ENCODE measurements at places on chromosomes 12 and 14. TPM values are rescaled to one million over a fixed set of nuclear protein-coding genes. Genes with fewer than 3 reads are reported as not detected.

GRCh38 chr12:62537551-62537950, 70.9 kb downstream of the MON2 start:
- no peaks in the 10 kb centered on the region for H3K4me1 ChIP-seq
- H3K27ac ChIP-seq: no peak overlapping the region
- peaks cover 39% of the 10 kb centered on the region for H3K36me3 ChIP-seq
- DNase-seq: peak; percentile 4
- no peaks in the 10 kb centered on the region for H3K27me3 ChIP-seq

PLA2G1B gene
- total RNA-seq: not detected

- H3K27ac ChIP-seq: peak overlapping the region; percentile 16
- H3K36me3 ChIP-seq: no peaks in the 10 kb centered on the region
- no peaks in the 10 kb centered on the region for H3K27me3 ChIP-seq
- H3K4me1 ChIP-seq: peaks cover 6% of the 10 kb centered on the region
- no peak for DNase-seq
- H3K4me3 ChIP-seq: no peak overlapping the region
Observed at GRCh38 chr12:25585021-25585523, 32.0 kb upstream of the LMNTD1 start.

TDRD9 gene
- total RNA-seq: not detected

- no peaks in the 10 kb centered on the region for H3K36me3 ChIP-seq
- DNase-seq: no peak
- H3K27ac ChIP-seq: no peak overlapping the region
- H3K4me1 ChIP-seq: peaks cover 10% of the 10 kb centered on the region
- no peaks in the 10 kb centered on the region for H3K27me3 ChIP-seq
Observed at GRCh38 chr14:90549794-90550641, 153.2 kb downstream of the CALM1 start.

DNA sequence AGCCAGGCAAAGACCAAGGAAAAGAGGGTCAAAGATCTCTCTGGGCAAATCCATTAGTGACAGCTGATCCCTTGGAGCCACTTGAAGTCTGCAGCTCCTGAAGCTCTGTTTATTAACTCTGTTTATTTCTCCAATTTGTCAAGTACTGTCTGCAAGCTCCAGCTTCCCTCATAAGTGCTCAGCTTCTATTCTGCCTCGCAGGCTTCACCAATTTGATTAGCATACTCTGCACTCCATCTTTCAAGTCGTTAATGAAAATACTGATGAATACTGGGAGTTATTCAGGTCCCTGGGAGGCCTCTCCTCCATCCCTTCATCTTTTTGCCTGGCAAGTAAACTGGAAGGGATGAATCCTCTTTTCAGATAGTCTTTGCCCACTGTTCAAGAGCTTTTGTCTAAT, 54.3 kb downstream of the TTC9 start:
- no peak overlapping the region for H3K27ac ChIP-seq
- no peak for DNase-seq
- no peaks in the 10 kb centered on the region for H3K36me3 ChIP-seq
- H3K4me3 ChIP-seq: no peak overlapping the region
- no peaks in the 10 kb centered on the region for H3K4me1 ChIP-seq

DNA sequence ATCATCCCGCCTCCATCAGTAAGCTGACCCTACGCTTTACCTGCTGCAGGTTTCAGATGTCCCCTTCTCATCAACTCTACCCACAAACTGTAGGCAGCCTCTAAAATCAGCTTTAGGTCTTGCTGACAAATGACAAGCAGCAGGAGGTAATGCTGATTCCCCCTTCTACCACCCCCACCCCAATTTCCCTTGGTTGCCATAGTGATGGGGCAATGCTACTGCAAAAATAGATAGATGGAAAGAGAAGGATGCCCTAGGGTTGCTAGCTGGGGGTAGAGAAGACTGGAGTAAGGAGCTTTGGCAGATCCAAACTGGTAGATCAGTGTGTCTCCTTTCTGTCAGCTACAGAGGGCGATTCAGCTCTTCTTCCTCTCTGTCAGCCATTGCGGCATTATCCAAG, 19.8 kb upstream of the PDE1B start:
- H3K36me3 ChIP-seq: no peaks in the 10 kb centered on the region
- no peaks in the 10 kb centered on the region for H3K27me3 ChIP-seq
- no peak overlapping the region for H3K27ac ChIP-seq
- H3K4me3 ChIP-seq: no peak overlapping the region
- peaks cover 6% of the 10 kb centered on the region for H3K4me1 ChIP-seq
- DNase-seq: no peak

DACT1 gene
- 259 TPM for total RNA-seq

GYS2 gene
- not detected for total RNA-seq

DNA sequence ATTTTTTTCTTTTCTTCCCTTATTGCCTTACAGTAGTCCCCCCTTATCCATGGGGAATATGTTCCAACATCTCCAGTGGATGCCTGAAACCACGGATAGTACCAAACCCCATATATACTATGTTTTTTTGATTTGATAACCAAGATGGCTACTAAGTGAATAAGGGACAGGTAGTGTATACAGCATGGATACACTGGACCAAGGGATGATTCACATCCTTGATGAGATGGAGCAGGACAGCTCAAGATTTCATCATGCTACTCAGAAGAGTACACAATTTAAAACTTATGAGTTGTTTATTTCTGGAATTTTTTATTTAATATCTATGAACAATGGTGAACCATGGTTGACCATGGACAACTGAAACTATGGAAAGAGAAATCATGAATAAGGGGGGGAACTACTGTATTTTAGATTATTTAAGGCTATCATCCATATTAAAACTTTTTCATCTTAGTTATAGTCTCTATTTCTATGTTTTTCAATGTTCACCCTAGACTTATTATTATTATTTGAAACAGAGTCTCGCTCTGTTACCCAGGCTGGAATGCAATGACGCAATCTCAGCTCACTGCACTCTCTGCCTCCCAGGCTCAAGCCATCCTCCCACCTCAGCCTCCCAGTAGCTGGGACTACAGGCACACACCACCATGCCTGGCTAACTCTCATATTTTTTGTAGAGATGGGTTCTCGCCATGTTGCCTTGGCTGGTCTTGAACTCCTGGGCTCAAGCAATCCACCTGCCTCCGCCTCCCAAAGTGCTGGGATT, 188.0 kb upstream of the PELI2 start:
- H3K36me3 ChIP-seq: no peaks in the 10 kb centered on the region
- H3K4me3 ChIP-seq: no peak overlapping the region
- no peaks in the 10 kb centered on the region for H3K27me3 ChIP-seq

DNA sequence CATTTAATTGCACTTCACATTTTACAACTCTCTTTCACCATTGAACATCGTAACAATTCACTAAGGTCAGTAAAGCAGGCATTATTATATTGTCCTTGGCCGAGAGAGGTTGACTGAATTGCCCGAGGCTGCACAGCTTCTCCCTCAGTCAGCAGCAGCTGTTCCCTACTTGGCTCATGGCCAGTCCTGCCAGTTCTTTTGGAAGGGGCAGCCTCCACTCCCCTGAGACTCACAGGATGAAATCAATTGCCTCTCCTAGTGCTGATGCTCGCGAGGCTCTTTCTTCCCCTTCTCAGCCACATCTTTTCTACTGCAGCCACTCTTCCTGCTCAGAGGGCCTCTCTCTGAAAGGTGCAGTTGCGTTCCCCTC, 79.9 kb upstream of the KCNA1 start:
- H3K27me3 ChIP-seq: peaks cover 10% of the 10 kb centered on the region
- H3K27ac ChIP-seq: no peak overlapping the region
- no peak for DNase-seq
- no peaks in the 10 kb centered on the region for H3K36me3 ChIP-seq

- H3K4me3 ChIP-seq: peak within 1 kb of the TSS; percentile 18
- H3K27ac ChIP-seq: no peak within 1 kb of the TSS
- H3K36me3 ChIP-seq: no peaks in the 10 kb centered on the region
Observed at GRCh38 chr14:73591690-73592449, at the start of gene ACOT4. TSS of gene ACOT4 (plus strand) at chr14:73591873. CDS start at chr14:73591960, 87 bp downstream.

- no peaks in the 10 kb centered on the region for H3K36me3 ChIP-seq
- H3K4me1 ChIP-seq: peaks cover 5% of the 10 kb centered on the region
- H3K27me3 ChIP-seq: no peaks in the 10 kb centered on the region
Observed at GRCh38 chr12:116294454-116295165, 17.1 kb upstream of the MED13L start.

LHX5 gene
- not detected for total RNA-seq

CLEC14A gene
- total RNA-seq: 0.18 TPM

GRCh38 chr12:47554046-47554653, 151.7 kb downstream of the RPAP3 start:
- H3K27ac ChIP-seq: no peak overlapping the region
- no peak overlapping the region for H3K4me3 ChIP-seq
- H3K4me1 ChIP-seq: no peaks in the 10 kb centered on the region
- no peaks in the 10 kb centered on the region for H3K27me3 ChIP-seq

ST8SIA1 gene
- total RNA-seq: 10.1 TPM

RHEBL1 gene
- total RNA-seq: 1.1 TPM

GRCh38 chr12:108531929-108532848, 17.1 kb downstream of the FICD start:
- no peak overlapping the region for H3K4me3 ChIP-seq
- H3K27me3 ChIP-seq: no peaks in the 10 kb centered on the region
- H3K4me1 ChIP-seq: no peaks in the 10 kb centered on the region
- no peak for DNase-seq
- H3K36me3 ChIP-seq: peaks cover 61% of the 10 kb centered on the region
- H3K27ac ChIP-seq: no peak overlapping the region

SDR9C7 gene
- total RNA-seq: 0.14 TPM

GRCh38 chr14:101851736-101852405, 90.4 kb downstream of the PPP2R5C start:
- H3K27ac ChIP-seq: no peak overlapping the region
- H3K36me3 ChIP-seq: no peaks in the 10 kb centered on the region
- no peak overlapping the region for H3K4me3 ChIP-seq
- H3K4me1 ChIP-seq: peaks cover 15% of the 10 kb centered on the region

DNA sequence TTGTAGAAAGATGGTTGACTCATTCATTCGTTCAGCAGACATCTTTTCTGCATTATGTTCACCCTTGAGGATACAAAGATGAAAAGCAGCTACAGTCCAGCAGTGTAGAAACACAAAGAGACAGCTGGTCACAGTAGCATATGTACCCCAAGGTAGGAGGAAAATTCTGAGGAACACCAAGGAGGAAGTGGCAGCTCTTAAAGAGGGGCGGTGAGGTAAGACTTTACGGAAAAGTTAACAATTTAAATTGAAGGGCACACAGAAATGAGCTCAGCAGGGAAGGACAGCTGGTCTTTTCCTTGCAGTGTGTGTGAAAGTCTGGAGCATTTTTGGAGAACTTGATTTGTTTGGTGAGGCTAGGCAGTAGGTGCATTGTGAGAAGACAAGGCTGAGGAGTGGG, 3.5 kb downstream of the SLC35E3 start:
- no peak overlapping the region for H3K27ac ChIP-seq
- DNase-seq: no peak
- peaks cover 11% of the 10 kb centered on the region for H3K36me3 ChIP-seq

CLEC1B gene
- total RNA-seq: 1.2 TPM

DNA sequence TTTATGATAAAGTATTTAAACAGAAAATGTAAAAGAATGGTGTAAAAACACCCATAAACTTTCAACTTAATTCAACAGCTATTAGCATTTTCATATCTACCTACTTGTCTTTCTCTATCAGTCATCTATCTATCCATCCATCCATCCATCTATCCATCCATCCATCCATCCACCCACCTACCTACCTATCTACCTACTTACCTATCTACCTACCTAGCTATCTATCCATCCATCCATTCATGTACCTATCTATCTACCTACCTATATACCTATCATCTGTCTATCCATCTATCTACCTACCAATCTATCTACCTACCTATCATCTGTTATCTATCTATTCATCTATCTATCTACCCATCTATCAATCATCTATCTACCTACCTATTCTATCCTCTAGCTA, 8.5 kb downstream of the NOS1 start:
- H3K27ac ChIP-seq: no peak overlapping the region
- no peak for DNase-seq
- no peaks in the 10 kb centered on the region for H3K36me3 ChIP-seq
- peaks cover 47% of the 10 kb centered on the region for H3K27me3 ChIP-seq
- H3K4me3 ChIP-seq: no peak overlapping the region

DNA sequence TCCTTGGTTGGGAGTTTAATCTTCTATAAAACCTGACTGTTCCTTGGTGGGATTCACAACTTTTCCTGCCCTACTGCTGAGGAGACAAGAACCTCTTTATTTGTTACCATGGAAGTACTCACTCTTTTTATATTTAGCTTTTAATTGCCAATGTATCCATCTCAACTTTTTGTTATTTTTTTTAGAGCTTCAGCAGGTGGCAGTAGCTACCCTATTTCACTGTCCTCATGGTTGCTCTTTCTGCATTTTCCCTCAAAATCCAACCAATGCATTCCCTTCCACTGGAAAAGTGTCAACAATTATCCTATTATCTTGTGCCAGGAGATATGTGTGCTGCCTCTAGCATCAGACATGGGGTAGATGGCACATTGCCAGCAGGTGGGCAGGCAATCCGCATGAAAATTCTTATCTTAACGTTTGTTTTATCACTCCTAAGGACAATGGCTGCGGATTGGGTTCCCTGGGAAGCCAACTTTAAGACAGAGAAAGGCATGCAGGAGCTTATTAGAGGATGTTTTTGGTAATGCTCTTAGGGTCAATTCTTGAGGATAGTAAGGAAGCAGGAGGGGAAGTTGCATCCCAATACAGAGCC, 406.4 kb downstream of the SNAPC1 start:
- H3K4me3 ChIP-seq: no peak overlapping the region
- H3K27me3 ChIP-seq: no peaks in the 10 kb centered on the region
- H3K4me1 ChIP-seq: no peaks in the 10 kb centered on the region
- H3K27ac ChIP-seq: no peak overlapping the region
- no peaks in the 10 kb centered on the region for H3K36me3 ChIP-seq

CLEC4D gene
- total RNA-seq: 0.56 TPM

PLEKHD1 gene
- total RNA-seq: 0.21 TPM

All from cardiac muscle cell (in vitro differentiated cells and primary cell).